ENCODE measurements at places on chromosomes 7 and 10.
A peak's percentile ranks its signal among the peaks of the same experiment; 100 is the strongest.

GRCh38 chr10:120186506-120186905, 270.5 kb upstream of the PLPP4 start:
- no peak for DNase-seq

DNA sequence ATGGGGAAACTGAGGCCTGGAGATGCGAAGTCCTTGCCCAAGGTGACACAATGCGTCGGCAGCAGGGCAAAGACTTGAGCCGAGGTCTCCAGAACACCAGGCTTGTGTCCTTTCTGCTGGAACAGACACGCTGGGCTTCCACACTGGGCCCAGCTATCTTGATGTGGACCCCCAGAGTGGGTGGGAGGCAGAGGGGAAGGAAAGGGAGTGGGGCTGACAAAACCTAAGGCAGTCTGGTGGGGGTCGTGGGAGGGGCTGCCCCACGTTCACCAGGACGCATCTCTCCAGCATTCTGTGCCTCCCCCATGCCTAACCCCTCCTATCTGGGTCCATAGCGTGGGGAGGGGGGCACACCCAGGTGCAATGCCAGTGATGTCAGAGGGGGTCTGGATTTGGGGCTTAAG, 38.1 kb downstream of the PPIF start:
- no peak for DNase-seq

DNA sequence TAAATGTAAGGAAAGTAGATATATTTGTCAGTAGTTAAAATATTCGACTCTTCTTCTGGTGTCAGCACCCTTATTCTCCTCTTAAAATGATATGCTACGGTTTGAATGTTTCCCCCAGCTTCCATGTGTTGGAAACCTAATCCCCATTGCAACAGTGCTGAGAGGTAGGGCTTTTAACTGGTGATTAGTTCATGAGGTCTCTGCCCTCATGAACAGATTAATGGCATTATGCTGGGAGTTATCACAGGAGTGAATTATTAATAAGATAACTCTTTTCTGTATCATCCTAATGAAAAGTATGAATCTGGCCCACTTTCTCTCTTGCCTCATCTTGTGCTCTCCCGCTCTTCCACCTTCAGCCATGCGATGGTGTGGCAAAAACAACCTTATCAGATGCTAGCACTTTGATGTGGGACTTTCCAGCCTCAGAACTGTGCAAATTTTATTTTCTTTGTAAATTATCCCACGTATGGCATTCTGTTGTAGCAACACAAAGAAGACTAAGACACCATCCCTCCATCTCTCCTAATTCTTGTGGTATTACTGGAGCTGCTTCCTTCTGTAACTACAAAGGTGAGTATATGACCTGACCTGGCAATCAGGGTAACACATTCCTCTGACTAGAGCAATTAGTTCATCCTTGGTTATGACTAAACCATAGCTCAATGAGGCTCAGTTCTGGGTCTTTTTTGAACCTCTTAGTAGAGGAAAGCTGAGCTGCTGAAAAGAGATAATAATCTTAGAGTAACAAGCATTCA, 171.1 kb upstream of the TMEM196 start:
- DNase-seq, result no peak

DNA sequence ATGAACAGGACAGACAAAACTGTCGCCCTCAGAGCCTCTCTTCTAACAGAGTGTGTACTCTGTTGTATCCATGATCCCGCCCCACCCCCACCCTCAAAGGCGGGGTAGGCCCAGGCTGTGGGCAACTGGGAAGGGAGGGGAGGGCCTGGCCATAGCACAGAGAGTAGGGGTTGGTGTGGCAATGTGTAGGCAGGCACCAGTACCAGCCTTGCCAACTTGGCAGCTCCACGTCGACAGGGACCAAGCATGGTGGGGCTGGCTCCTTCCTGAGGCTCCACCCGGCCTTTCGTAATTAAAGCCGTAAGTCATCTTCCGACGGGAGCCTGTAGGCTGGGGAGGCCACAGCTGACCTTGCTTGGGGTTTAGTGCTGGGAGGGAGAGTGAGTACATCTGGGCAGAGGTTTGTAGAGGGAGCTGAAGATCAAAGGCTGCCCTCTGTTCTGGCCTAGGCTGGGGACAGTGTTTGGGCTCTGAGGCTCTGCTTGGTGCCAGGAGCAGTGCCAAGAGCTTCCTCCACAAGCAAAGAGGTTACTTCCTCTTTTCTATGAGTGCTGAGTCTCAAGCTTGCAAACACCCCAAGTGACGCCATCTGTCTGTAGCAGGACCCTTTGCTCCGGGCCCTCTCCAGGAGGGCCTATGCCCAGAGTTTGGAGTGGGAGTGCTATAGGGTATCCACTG, 121.6 kb downstream of the C10orf105 start:
- DNase-seq, result no peak

DNA sequence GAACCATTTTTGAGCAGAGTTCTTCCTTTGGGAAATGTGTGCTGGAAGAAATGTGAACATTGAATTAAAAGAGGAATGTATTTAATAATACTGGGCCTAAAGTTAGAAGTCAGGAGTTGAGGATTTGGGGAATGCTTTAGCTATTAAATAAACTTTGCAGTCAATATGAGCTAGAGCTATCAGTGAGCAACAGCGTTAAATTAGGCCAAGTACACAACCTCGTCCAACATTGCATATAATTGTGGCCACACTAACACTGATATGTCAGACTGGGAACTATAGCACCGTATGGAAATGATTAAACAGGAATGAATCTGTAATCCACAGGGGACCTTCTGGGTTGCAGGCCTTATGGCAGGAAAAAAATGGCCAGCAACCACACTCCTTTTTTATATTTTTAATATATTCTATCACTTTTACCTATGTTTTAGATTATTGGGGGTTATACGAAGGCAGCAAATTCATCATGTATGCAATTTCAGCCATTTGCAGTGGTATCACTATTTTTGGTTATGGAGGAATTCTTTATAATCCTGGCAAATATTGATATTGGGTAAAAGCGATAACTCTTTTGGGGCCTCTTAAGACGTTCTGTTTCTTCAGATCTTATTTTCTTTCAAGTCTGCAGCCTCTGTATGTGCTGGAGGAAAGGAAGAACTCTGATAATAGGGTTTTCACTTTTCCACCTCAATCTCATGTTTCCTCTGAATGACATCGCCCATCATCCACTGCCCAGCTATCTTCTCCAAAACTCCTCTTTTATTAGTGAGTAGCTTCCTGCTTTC, 236.3 kb upstream of the PLXDC2 start:
- peak; percentile 79 for DNase-seq

DNA sequence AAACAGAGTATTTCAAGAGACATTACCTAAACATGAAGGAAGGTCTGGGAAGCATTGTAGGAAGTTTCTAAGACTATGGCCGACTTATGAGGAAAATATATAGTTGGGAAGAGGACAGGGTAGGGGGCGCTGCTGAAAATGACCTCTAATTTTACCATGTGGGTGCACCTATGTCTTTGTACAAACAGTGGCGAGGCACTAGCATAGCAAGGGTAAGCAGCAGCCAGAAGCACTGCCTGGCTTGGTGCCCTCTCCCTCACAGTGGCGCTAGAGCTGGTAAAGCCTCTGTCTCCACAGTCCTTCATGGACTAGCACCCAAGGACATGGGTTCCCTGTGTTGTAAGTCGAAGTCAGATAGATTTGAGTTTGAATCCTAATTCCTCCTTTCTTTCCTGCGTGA, 461.2 kb downstream of the INHBA start:
- no peak for DNase-seq

DNA sequence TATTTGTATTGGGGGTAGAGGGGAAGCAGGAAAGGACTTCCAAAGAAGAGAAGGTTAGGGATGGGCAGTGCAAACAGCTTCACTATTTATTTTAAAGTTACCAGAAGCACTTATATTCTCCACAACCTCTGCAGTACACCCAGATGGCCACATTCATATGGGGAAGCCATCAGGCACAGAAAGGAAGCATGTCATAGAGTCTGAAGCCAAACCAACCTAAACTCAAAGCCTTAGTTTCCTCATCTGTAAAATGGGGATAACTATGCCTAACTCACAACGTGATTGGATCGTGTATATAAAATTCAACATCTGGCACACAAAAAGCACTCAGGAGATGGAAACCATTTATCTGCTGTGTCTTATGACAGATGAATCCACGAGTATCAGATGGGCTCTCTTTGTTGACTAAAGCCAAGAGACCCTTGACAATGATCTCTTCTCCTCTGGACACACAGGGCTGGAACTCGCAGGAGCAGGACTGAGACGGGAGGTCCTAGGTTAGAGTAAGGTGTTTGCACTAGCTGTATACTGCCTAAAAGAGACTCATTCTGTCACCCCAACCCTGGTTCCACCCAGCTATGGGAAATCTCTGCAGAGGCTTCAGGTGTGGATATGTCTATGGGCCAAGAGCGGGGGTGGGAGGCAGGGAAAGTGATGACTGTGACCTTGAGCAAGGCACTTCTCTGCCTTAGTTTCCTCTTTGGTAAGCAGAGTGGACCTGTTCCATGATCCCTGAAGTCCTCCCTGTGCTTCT, 1.8 kb downstream of the KIAA1549 start:
- DNase-seq, result peak; percentile 9

DNA sequence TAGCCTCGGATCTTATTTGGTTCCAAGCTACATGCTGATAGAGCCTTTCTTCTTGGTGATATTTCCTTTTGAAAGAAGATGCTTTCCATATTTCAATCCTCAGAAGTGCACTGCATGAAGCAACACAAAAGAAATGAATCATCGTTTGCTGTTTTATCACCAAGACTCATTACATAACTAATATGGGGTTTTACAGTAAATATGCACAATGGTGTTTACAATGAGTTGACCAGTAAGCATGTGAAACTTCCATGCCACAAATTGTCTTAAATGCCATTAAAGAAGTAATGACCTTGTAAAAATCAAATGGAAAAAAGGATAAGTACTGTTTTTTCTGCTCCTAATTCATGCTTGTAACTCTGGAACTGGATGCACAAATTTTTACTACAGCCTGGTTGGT, 1017.0 kb upstream of the GHITM start:
- no peak for DNase-seq

- DNase-seq, result no peak
Measured at GRCh38 chr7:50379082-50379481, 71.1 kb downstream of the FIGNL1 start.
